ENCODE measurements at places on chromosomes 1 and 21. TPM values are rescaled to one million over a fixed set of nuclear protein-coding genes. Genes with fewer than 3 reads are reported as not detected.

DNA sequence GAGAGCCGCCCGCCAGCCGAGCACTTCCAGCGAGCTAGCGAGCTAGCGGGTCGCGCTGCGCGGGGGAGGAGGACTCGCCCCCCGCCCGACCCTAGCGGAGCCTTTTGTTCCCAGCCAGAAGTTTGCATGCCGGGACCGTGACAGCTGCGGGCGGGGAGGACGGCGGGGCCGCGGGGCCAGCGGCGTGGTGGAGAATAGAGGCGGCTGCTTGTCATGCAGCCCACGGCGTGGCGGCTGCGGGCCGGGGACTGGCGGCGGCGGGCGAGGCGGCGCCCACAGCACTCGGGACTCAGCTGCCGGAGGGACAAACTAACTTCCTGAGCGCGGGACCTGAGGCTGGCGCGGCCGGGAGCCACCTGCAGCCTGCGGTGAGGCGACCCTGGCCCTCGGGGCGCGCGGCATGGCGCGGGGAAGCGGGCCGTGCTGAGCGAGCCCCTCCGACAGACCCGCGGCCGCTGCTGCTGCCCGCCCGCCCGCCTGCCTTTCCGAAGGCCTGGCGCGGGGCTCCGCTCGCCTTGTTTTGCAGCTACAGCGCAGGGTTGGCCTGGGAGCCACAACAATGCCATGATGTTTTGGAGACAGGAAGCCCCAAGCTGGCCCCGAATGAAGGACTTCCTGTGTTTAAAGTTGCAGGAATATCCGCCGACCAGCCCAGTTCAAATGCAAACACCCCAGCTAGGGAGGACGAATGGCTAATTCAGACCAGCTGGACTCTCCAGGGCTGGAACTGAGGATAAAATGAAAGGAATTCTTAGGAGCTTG is 82.2 kb upstream of the BMP8A start:
- peaks cover 81% of the 10 kb centered on the region for H3K4me1 ChIP-seq
- peaks cover 2% of the 10 kb centered on the region for H3K36me3 ChIP-seq
- H3K27ac ChIP-seq = peak overlapping the region; percentile 78
- no peak for DNase-seq

GRCh38 chr1:90709535-90709934 is 7.6 kb downstream of the BARHL2 start:
- H3K36me3 ChIP-seq = peaks cover 1% of the 10 kb centered on the region
- no peak for DNase-seq
- peaks cover 5% of the 10 kb centered on the region for H3K4me1 ChIP-seq
- H3K27ac ChIP-seq = no peak overlapping the region
- peaks cover 88% of the 10 kb centered on the region for H3K27me3 ChIP-seq

DNA sequence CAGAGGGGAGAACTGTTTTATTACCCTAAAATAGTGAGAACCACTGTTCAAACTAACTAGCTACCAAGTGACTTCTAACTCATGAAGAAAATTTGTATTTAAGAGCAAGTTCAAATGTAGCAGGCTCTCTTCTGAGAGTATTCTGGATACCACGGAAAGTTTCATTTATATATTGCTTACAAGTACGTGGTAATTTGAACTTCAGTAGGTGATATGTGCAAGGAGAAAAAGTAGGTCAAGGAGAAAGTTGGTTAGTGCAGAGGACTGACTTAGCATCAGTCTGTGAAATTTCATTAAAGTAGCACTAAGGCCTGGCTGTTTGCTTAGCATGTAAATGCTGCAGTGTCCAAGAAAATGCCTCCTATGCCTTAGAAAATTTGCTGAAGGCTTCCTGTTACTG is 16.7 kb downstream of the SERPINC1 start:
- no peak for DNase-seq
- no peaks in the 10 kb centered on the region for H3K4me1 ChIP-seq
- H3K27me3 ChIP-seq = no peaks in the 10 kb centered on the region

DNA sequence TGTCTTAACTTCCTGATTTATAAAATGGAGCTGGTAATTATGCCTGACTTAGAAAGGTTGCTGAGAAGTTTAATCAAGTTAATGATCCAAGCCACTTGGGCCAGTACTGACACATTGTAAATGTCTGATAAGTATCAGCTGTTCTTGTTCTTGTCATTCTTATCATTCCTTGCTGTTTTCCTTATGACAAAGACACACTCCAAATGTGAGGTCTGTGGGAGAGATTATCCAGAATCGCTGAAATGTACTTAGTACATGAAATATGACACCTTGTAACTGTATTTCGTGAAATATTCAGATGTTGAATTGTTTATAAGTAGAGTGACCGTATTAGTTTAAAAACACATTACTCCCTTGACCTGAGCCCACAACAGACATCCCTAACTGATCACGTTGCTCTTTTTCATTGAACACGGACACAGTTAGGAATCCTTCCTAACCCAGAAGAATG is 6.1 kb downstream of the AADACL4 start:
- no peak overlapping the region for H3K4me3 ChIP-seq
- peaks cover 2% of the 10 kb centered on the region for H3K27me3 ChIP-seq
- no peak for DNase-seq
- peak overlapping the region; percentile 78 for H3K27ac ChIP-seq
- H3K36me3 ChIP-seq = no peaks in the 10 kb centered on the region

DNA sequence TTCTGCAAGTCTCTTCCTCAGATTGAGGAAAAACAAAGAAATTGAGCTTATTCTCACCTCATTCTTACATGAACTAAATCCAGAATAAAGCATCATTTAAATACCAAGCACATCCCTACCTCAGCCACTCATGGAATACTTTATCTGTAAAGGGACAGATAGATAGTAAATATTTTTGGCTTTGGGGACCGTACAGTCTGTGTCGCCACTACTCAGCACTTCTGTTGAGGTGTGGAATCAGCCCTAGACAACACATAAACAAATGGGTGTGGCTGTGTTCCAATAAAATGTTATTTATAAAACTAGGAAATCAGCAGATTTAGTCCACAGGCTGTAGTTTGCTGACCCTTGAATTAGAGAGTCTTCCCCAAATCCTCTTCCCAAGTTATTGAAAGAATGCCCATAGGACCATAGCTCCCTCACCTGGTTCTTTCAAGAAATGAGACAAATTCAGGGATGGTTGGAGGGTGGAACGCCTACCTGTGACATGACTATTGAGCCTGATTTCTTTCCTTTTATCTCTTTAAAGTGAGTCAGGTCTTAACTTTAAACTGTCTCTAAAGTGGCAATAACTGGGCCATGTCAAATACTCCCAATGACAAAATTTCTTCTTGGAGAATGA is 878.5 kb downstream of the USP25 start:
- peaks cover 8% of the 10 kb centered on the region for H3K36me3 ChIP-seq
- H3K27ac ChIP-seq = no peak overlapping the region
- no peaks in the 10 kb centered on the region for H3K4me1 ChIP-seq

GRCh38 chr1:29290414-29290985 is 54.2 kb downstream of the PTPRU start:
- no peaks in the 10 kb centered on the region for H3K4me1 ChIP-seq
- peaks cover 11% of the 10 kb centered on the region for H3K36me3 ChIP-seq
- H3K4me3 ChIP-seq = no peak overlapping the region

DNA sequence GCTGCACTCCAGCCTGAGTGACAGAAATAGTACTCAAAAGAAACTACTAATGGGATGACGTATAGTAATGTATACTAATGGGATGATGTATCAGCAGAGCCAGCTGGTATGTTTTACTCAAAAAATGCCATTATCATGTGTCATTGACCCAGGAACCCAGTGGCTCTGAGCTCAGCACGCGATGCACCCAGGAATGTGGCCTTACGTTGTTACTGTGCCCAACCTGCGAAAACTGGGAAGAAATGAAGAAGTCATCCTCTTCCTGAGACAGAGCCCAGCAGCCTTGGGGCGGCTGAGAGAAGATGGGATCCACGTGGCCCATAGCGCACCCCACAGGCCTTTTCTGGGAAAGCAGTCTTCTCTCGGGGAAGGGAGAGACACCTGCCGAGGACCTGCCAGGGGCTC is 8.8 kb downstream of the UBE2J2 start:
- no peaks in the 10 kb centered on the region for H3K27me3 ChIP-seq
- DNase-seq = no peak
- H3K36me3 ChIP-seq = peaks cover 18% of the 10 kb centered on the region
- H3K27ac ChIP-seq = peak overlapping the region; percentile 98
- peaks cover 31% of the 10 kb centered on the region for H3K4me1 ChIP-seq

- H3K4me1 ChIP-seq = peaks cover 55% of the 10 kb centered on the region
- no peaks in the 10 kb centered on the region for H3K27me3 ChIP-seq
- no peak for DNase-seq
- H3K36me3 ChIP-seq = no peaks in the 10 kb centered on the region
- H3K27ac ChIP-seq = peak within 1 kb of the TSS; percentile 86
- H3K4me3 ChIP-seq = peak within 1 kb of the TSS; percentile 73
These were observed at the start of gene SHISA4 for GRCh38 chr1:201888282-201889089. Gene SHISA4, plus strand, starts transcription at chr1:201888898. Its CDS starts 97 bp downstream, at chr1:201888995.

NDUFS2 gene
- total RNA-seq = 50.6 TPM

PEF1 gene
- total RNA-seq = 52.0 TPM

- H3K4me1 ChIP-seq = peaks cover 34% of the 10 kb centered on the region
- no peak overlapping the region for H3K27ac ChIP-seq
- peaks cover 7% of the 10 kb centered on the region for H3K36me3 ChIP-seq
- H3K4me3 ChIP-seq = no peak overlapping the region
- no peak for DNase-seq
- H3K27me3 ChIP-seq = no peaks in the 10 kb centered on the region
These were observed 45.4 kb downstream of the KIF26B start for GRCh38 chr1:245200146-245200545.

PTGER3 gene
- total RNA-seq = 7.9 TPM

DNA sequence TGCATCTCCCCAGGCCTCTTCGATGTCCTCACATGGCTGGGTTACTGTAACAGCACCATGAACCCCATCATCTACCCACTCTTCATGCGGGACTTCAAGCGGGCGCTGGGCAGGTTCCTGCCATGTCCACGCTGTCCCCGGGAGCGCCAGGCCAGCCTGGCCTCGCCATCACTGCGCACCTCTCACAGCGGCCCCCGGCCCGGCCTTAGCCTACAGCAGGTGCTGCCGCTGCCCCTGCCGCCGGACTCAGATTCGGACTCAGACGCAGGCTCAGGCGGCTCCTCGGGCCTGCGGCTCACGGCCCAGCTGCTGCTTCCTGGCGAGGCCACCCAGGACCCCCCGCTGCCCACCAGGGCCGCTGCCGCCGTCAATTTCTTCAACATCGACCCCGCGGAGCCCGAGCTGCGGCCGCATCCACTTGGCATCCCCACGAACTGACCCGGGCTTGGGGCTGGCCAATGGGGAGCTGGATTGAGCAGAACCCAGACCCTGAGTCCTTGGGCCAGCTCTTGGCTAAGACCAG is 14.3 kb downstream of the HTR6 start:
- peaks cover 3% of the 10 kb centered on the region for H3K4me1 ChIP-seq
- DNase-seq = no peak
- no peaks in the 10 kb centered on the region for H3K36me3 ChIP-seq
- H3K27ac ChIP-seq = no peak overlapping the region
- no peak overlapping the region for H3K4me3 ChIP-seq
- peaks cover 9% of the 10 kb centered on the region for H3K27me3 ChIP-seq

DNA sequence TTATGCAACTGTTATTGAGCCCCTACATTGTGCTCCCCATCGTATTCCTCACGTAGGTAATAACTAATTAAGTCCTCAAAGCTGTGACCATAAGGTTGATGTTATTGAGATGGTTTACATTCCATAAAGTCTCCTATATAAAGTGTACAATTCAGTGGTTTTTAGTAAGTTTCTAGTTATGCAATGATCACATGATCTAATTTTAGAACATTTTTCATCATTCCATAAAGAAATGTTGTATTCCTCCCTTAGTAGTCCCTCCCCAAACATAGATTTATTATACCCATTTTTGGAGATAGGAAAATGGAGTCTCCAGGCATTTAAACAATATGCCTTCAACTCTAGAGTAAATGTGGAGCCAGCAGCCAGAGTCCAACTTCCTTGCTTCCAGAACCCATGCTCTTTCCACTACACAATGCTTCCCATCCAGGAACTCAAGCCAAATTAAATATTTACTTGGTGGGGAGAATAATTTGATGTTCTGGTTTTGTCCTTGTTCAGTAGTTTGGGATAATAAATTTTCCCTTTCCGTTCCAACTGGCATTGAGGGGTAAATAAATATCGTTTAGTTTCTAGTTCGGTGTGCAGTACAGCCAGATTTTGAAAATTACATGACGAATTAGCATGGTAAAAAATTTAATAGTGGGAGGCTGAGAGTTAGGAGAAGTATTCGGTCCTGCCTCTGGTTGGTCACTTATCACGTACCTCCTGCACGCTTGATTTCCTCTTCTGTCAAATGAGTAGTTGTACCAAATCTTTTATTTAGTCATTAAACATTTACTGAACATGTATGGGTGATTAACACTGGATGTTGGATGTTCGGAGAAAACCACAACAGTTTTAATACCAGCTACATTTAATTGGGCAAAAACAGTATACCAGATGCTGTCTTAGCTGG is 66.3 kb downstream of the CACHD1 start:
- H3K27me3 ChIP-seq = no peaks in the 10 kb centered on the region
- peak overlapping the region; percentile 15 for H3K27ac ChIP-seq
- DNase-seq = no peak
- H3K4me3 ChIP-seq = no peak overlapping the region
- no peaks in the 10 kb centered on the region for H3K36me3 ChIP-seq

CYP4A22 gene
- not detected for total RNA-seq

DRAXIN gene
- 0.17 TPM for total RNA-seq

GRCh38 chr1:5658340-5659316 is 333.6 kb downstream of the NPHP4 start:
- H3K4me3 ChIP-seq = no peak overlapping the region
- H3K4me1 ChIP-seq = no peaks in the 10 kb centered on the region
- H3K27me3 ChIP-seq = no peaks in the 10 kb centered on the region

DNA sequence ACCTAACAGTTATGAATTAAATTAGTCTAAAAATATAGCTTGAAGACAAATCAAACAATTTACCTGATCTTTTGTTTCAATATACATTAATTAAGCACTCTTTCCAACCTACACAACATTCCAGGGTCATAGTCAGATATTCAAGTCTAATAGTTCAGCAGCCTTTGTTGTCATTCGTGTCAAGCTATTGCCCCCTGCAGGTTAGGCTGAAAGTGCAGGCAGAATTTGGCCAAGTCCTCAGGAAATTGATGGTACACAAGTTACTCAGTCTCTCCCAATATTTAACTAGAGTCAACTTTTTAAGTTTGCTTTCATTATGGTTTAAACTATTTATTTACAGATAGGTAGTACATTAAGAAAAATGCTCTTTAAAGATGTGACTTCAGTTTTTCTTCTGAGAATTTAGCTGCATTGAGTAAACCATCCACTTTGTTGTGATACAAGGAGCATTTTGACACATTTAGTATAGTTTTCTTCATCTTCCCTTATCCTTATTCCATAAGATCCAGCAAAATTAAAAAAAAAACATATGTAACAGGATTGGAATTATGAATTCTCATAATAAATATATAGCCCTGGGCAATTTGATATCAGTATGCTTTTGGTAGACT is 130.3 kb upstream of the DPYD start:
- peaks cover 14% of the 10 kb centered on the region for H3K27me3 ChIP-seq
- H3K36me3 ChIP-seq = no peaks in the 10 kb centered on the region
- H3K27ac ChIP-seq = no peak overlapping the region
- peaks cover 41% of the 10 kb centered on the region for H3K4me1 ChIP-seq
- no peak overlapping the region for H3K4me3 ChIP-seq
- DNase-seq = no peak

GRCh38 chr1:3454811-3455618 is 550 bp downstream of the ARHGEF16 start:
- peaks cover 31% of the 10 kb centered on the region for H3K4me1 ChIP-seq
- H3K4me3 ChIP-seq = peak overlapping the region; percentile 56
- no peaks in the 10 kb centered on the region for H3K36me3 ChIP-seq
- peaks cover 9% of the 10 kb centered on the region for H3K27me3 ChIP-seq

SLC6A17 gene
- total RNA-seq = 1.6 TPM

GRCh38 chr21:28127175-28127785 is 865.4 kb downstream of the LTN1 start:
- no peak overlapping the region for H3K4me3 ChIP-seq
- H3K4me1 ChIP-seq = peaks cover 4% of the 10 kb centered on the region
- no peaks in the 10 kb centered on the region for H3K36me3 ChIP-seq
- H3K27me3 ChIP-seq = no peaks in the 10 kb centered on the region
- no peak overlapping the region for H3K27ac ChIP-seq

DMRTA2 gene
- not detected for total RNA-seq

OR2L13 gene
- total RNA-seq = not detected
